Stimulated activated CD8-positive, alpha-beta memory T cell treated with anti-CD3 and anti-CD28 coated beads, Interleukin-4, amount 100 ng/mL, for 48 hours (primary cell): ENCODE measurements at places on chromosomes 13 and 19.

GRCh38 chr13:95035311-95036109 is 265.7 kb downstream of the ABCC4 start:
- no peak for DNase-seq

GRCh38 chr19:39602224-39602623 is at the start of gene LGALS13:
Gene LGALS13, plus strand, starts transcription at chr19:39602524. Its CDS starts 45 bp downstream, at chr19:39602569.
- DNase-seq: no peak

DNA sequence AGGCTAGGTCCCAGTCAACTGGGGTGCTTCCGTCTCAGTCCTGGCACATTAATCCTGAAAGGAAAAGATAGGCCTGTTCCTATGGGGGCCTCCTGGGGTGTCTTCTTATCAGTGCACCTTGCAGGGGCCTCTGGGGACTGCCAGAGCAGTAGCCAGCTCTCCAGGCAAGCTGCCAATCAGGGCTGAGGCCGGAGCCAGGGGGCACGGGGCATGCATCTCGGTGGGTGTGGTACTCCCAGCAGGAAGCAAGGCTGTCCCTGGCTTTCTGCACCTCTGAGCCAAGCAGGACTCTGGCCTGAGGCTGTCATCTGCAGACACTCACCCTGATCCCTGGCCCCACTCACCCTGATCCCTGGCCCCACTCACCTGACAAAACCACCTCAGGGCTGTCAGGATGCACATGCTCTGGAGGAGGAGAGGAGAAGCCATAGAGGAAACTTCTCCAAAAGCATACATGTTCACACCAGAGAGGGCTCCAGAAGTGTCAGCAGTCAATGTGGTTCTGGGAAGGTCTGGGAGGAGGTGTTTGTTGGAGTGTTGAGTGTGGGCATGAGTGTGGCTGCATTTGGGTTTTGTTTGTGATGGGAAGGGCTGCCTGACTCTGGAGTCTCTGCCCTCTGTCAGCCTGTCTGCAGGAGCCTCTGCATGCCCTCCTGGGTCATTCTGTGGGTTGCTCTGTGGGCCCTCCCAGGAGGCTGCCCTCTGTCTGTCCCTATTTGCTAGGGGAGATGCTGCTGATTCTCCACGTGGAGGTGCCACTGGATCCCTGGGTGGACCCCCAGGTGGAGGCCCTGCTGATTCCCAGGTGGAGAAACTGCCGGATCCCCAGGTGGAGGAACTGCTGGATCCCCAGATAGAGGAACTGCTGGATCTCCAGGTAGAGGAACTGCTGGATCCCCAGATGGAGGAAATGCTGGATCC is 22.7 kb upstream of the KCTD15 start:
- no peak for DNase-seq

DNA sequence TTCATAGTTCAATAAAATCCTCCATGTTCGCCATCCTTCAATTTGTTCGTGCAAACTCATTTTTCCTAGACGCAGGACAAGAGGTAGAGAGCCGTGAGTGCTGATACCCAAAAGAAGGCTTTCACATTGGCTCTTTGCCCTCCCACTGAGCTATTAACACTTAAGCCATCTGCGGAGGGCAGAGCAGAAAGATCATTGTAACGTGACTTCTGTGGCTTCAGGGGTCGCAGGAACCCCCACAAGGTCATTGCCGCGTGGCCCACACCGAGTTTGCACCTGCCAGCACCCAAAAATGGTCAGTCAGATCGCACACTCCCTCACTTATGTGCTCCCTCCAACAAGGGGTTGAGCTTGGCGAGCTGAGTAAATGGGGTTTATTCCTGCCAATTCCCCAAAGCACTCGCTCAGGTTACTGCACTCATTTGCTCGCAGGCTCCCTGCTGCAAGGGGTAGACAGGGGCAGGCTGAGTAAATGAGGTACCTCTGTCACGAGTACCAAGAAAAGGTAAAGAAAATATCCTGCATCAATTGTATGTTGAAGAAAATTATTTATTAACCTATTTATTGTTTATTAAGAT is 144.1 kb downstream of the PRR20E start:
- DNase-seq: no peak

GRCh38 chr19:34974646-34975045 is 10.6 kb upstream of the ZNF792 start:
- no peak for DNase-seq

DNA sequence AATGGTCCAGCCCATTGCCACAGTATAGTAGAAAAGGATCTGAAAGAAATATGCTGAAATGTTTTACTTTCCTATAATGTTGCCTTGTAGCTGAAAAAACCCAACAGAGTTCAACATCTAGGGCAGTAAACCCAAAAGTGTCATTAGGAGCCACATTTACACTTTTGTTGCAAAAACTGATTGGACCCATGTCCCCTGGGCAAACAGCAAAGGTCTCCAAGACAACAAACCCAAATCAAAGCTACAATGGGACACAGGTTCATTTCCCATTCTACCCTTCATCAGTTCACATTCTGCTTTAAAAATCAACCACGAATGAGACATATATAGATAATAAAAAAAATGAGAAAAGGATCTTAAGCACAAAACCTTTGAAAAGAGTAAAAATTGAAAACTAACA is 744.8 kb downstream of the PCDH17 start:
- DNase-seq: no peak

- no peak for DNase-seq
Observed at GRCh38 chr13:26257049-26257448, 3.1 kb downstream of the CDK8 start.
